ENCODE measurements at places on chromosomes 3 and 15. TPM values are rescaled to one million over a fixed set of nuclear protein-coding genes. Genes with fewer than 3 reads are reported as not detected.

The GASK1A gene
- 30.7 TPM for total RNA-seq

GRCh38 chr15:67199391-67199790, 55.1 kb downstream of the AAGAB start:
- no peak for DNase-seq

GRCh38 chr15:73335471-73335870, 33.3 kb downstream of the HCN4 start:
- DNase-seq, result no peak

- DNase-seq, result no peak
Observed at GRCh38 chr3:71710906-71711494, 14.2 kb downstream of the EIF4E3 start.

DNA sequence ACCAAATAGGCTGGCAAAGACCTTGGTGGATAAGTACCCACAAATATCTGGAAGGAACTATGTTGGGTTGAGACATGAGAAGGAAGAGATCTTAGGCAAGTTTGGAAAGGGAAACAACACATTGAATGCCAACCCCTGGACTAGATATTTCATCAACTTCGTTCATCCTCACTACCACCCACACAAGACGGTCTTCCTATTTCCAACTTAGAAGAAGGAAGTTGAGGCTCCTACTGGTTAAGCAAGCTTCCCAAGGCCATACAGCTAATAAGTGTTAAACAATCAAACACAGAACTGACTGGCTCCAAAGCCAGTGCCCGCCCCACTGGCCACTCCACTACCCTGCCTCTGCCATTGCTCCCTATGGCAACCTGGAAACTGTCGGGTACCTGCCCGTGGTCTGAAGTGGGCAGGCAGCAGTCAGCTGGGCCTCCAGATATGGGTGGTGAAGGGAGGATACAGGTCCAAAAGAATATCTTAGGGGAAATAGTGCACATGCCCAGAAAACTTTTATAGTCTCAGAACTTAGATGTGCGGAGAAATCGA, 94.9 kb downstream of the LIPC start:
- no peak for DNase-seq

- DNase-seq, result peak; percentile 18
Observed at GRCh38 chr3:52084216-52084945, 28.0 kb upstream of the DUSP7 start.

- DNase-seq, result peak; percentile 35
Observed at GRCh38 chr3:132222868-132223538, 94.2 kb upstream of the ACP3 start.

The ARID3B gene
- 2.7 TPM for total RNA-seq

DNA sequence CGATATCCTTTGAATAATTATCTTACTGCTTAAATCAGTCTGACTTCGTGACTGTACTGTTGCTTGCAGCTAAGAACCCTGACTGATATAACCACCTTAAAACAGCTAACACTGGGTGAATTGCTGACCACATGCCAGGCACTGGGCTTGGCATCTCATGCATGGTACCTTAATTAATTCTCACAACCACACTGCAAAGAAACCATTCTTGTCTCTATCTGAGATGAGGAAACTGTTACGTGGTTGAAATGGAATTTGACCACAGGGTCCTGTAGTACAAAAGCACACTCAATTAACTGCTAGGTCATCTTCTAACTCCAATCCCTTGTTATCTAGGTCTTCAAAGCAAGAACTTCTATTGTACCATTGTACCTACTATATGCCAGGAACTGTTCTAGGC, 92.7 kb upstream of the PRICKLE2 start:
- no peak for DNase-seq

DNA sequence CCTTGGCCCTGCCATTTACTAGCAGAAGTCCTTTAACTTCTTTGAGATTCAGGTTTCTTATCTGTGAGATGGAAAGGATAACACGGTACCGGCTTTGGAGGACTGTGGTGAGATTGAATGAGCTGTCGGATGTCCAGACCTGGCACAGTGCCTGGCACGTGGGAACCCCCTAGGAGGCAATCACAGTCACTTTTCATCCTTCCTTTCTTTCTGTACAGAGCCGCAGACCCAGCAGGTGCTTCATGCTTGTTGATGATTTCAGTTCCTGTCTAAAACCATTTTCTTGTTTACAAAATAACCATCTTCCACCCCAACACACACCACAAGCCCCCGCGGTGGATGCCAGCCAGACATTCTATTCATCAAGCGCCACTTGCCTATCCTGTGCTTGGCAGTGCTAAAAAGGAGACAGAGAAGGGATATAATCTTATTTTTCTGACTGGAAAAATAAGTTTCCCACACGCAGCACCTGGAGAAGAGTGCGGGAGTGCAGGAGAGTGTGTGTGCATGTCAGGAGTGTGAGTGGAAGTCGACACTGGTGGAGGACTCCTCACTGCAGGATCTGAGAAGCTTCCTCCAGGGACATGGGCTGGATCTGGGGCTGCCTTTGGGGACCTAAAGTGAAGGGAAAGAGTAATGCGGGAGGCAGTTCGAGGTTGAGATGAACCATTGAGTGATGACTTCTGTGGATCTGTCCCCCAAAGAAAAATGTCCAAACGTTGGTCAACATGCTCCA, 85.7 kb downstream of the ST6GAL1 start:
- DNase-seq, result no peak

DNA sequence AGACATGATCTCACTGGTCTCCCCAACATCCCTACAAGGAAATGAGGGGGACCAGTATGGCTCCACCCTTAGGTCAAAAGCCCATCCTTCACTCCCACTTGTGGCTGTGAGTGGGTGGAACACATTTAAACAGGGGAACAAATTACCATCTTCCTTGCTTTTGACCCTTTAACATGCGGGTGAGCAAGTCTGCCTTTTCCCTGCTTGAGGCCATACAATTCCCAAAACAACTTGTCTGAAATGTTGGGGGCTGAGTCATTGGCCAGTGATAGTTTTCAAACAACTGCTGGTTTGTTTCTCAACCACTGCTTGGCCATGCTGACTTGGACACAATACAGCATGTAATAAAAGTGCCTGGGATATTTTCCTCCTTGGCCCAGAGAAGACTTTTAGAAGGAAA, 39.6 kb downstream of the COL8A1 start:
- DNase-seq, result no peak

DNA sequence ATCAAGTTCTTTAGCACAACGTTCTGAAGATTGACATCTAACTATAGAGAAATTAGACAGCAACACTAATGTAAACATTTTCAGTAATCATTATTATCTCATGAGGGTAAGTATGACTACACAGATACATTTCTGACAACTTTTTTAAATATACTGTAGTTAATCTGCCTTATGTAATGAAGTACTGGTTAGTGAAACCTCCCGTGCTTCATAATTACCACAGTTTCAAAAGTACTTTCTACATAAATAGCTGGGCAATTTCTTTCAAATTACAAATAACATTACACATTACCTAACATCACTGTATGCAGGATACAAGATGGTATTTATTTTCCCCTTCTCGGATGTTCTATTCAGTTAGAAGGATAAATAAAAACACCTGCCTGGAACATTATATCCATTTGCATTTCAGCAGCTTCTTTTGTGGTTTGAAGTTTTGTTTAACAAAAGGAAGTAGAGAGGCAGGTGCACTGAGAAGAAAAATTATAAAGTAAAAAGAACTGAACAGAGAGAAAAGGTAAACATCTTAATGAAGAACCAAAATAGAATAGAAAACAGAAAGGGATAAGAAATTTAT, 1241.5 kb upstream of the GBE1 start:
- DNase-seq, result no peak

GRCh38 chr3:45109771-45110508, 36.2 kb downstream of the CDCP1 start:
- no peak for DNase-seq

DNA sequence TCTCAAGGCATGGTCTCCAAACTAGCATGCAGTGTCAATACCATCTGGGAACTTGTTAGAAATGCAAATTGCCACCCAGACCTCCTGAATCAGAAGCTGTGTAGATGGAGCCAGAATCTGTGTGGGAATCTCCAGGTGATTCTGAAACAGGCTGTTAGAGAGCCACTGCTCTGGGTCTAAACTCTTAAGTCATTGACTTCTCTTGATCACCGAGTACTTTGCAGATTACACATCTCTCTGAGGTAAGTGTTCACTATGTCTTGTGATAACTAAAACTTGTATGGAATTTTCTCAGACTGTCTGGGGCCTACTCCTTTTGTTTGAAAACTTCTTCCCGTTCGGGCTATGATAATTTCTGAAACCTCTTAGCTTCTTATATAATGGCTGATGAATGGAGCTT, 315.6 kb downstream of the EDEM1 start:
- DNase-seq, result no peak

The VEPH1 gene
- total RNA-seq, result 1.1 TPM

The GRAMD2A gene
- 1.4 TPM for total RNA-seq

- DNase-seq, result no peak
Observed at GRCh38 chr3:72196377-72196929, 411.5 kb upstream of the PROK2 start.

DNA sequence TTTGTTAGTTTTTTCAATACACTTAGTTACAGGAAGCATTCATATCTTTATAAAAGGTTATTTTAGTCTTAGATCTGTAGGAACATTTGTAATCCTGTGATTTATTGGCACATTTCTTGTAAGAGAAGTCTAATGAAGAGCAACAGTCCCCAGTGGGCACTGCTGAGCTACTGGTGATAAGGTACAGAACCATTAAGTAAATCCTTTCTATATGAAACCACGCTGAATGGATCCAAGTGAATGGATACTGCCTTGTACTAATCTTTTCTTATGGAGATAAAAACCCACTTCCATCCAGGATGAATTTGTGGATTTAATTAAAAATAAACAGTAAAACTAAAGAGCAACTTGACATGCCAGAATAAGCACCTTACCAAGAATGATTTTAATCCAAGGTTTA, 64.0 kb downstream of the SHQ1 start:
- no peak for DNase-seq

GRCh38 chr3:15623535-15624440, 22.2 kb downstream of the BTD start:
- no peak for DNase-seq

- DNase-seq, result no peak
Observed at GRCh38 chr3:184549796-184550577, 11.6 kb upstream of the EPHB3 start.

DNA sequence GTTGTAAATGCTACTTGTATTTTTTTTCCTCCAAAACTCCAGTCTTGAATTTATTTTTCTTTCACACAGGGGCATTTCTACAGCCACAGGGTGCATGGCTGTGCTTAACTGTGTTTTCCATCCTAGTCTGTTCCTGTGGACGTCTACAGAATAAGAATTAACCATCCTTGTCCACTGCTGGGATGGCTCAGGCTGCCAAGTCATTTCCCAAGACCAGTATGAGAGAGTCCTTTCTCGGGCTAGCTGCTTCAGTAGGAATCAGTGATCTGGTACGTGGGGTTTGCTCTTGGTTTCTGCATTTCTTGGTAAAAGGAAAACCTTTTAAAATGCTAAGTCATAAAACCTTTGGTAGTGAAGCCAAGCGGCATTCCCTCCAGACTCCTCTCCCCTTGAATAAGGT, 29.8 kb downstream of the CHDH start:
- no peak for DNase-seq

DNA sequence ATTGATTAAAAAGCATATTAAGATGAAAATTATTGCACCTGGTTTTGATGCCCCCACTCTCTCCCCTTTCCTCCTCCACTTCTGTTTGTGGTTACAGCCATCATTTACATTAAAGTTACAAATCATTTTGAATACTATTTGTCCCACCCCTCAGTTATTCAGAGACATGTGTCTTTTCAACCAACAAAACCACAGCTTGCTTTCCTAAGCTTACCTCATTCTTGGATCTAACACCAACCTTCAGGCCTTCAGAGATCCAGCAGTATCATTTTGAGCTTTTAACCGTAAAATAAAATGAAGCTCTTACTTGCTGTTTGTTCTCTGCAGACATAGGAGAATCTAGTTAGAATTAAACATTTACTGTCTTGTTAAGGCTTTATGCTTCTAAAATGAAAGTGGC, 4.7 kb downstream of the PXYLP1 start:
- no peak for DNase-seq

The CIAO2A gene
- 29.4 TPM for total RNA-seq

DNA sequence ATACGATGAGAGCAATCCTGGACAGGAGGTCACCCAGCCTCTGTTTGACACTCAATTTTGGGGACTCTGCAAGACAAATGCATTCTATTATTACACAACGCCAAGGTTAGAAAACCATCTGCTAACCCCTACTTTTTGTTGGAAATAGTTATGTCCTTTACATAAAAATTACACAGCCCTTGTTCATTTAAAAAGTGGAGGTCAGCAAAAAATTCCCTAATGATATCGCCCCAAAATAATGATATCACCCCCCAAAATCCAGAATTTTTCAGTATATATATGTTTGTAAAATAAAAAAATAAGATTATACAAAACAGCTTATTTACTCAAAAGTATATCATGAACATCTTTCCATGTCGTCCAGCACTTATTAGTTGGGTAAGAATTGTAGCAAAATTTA, 11.4 kb downstream of the ROPN1 start:
- no peak for DNase-seq

DNA sequence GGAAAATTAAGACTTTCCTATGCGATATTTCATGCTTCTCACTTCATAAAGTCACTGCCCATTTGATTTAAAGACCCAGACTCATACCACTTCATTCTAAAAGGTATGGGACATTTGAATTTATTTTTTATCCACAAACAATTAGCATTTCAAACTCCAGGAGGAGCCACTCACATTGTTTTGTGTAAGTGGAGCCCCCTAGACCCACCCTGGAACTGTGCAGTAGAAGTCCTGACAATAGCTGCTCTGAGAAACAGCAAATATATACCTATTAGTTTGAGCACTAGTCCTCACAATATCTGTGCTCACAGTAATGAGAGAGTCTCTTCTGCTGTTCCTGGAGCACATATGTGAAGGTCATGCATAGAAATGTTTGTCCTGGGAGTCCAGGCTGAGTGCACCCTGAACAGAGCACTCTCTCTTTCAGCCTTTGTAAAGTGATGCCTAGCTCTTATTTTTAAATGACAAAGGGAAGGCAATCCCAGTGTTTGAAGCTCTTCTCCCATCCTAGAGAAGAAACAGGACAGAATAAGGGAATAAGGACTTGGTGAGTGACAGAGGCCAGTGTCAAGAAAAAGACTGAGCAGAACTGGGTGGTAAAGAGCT, 127.5 kb upstream of the STRIT1 start:
- no peak for DNase-seq

- DNase-seq, result no peak
Observed at GRCh38 chr3:188062216-188062615, 91.7 kb upstream of the LPP start.

GRCh38 chr3:102089904-102090720, 240.8 kb downstream of the NFKBIZ start:
- DNase-seq, result no peak

- DNase-seq, result no peak
Observed at GRCh38 chr3:189606774-189607173, 24.4 kb upstream of the TP63 start.

DNA sequence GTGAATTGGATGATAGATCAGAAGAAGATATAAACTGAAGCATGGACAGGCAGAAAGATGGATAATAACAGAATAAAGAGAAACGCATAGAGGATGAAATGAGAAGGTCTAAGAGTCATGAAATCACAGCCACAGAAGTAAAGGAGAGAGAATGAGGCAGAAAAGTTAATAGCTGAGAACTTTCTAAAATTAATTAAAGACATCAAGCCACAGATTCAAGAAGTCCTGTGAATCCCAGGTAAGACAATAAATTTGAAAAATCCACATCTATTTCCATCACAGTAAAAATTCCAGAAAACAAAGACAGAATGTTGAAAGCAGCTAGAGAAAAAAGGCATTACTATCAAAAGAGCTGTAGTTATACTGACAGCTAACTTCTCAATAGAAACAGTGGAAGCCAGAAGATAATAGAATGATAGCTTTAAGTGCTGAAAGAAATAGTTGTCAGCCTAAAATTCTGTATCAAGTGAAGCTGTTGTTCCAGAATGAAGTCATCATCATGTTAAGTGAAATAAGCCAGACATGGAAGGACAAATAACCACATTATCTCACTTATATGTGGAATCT, 12.0 kb downstream of the ACVR2B start:
- DNase-seq, result no peak

Data from ovary (tissue), 10 donors.